Activated CD8-positive, alpha-beta memory T cell treated with anti-CD3 and anti-CD28 coated beads, Interleukin-2, amount 10 ng/mL, durations not matched to agents 7 days and 5 days (primary cell): ENCODE measurements at places on chromosomes 5 and 9. TPM values are rescaled to one million over a fixed set of nuclear protein-coding genes. Genes with fewer than 3 reads are reported as not detected.

The PPP1R26 gene
- total RNA-seq: 0.28 TPM

DNA sequence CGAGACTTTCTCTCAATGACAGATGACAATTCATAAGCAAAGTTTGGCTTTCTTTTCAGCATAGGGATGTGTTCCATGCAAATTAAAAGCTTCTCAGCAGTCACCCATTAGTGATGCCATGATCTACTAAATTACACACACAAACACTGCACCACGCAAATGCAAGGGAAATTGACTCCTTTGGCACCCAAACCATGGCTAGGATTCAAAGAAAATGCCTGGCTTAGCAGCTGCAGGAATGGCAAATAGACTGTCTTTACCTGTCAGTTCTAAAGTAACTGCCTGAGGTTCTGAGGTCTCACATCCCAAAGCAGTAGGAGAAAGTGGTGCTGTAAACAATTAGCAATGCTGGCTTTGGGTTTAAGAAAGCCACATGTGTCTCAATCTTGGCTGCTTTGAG lies 108.6 kb upstream of the ATP10B start:
- no peak for DNase-seq
- no peaks in the 10 kb centered on the region for H3K36me3 ChIP-seq
- no peaks in the 10 kb centered on the region for H3K4me1 ChIP-seq
- H3K27ac ChIP-seq: no peak overlapping the region
- H3K27me3 ChIP-seq: peaks cover 4% of the 10 kb centered on the region

The PDZD2 gene
- total RNA-seq: not detected

GRCh38 chr9:106753155-106753671 lies 109.8 kb upstream of the ZNF462 start:
- H3K4me3 ChIP-seq: no peak overlapping the region
- no peak for DNase-seq
- peaks cover 4% of the 10 kb centered on the region for H3K4me1 ChIP-seq
- H3K36me3 ChIP-seq: no peaks in the 10 kb centered on the region

DNA sequence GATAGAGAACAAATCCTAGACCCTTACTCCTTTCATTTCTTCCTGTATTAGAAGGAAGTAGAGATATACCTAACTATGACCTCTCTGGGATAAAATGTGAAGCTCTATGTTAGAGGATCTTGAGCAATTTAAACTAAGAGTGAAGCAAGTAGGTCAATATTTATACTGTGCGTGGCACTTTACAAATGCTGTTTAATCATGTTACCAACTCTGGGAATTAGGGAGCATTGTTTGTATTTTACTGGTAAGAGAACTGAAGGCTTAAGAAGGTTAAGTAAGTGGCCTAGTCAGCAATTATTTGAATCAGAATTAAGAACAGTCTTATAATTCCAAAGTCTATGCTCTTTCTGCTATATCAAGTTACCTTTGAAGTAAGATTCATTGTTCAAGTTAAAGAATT lies 12.0 kb downstream of the TNC start:
- H3K36me3 ChIP-seq: no peaks in the 10 kb centered on the region
- peaks cover 6% of the 10 kb centered on the region for H3K4me1 ChIP-seq
- H3K27me3 ChIP-seq: peaks cover 12% of the 10 kb centered on the region
- no peak for DNase-seq

The SLC6A19 gene
- not detected for total RNA-seq

GRCh38 chr5:118705959-118706667 lies 282.2 kb downstream of the DTWD2 start:
- H3K27me3 ChIP-seq: no peaks in the 10 kb centered on the region
- H3K36me3 ChIP-seq: no peaks in the 10 kb centered on the region
- H3K4me3 ChIP-seq: no peak overlapping the region
- no peak for DNase-seq

The C9orf72 gene
- 3.6 TPM for total RNA-seq

- H3K27ac ChIP-seq: no peak overlapping the region
- no peaks in the 10 kb centered on the region for H3K4me1 ChIP-seq
- no peaks in the 10 kb centered on the region for H3K36me3 ChIP-seq
- no peak overlapping the region for H3K4me3 ChIP-seq
- H3K27me3 ChIP-seq: no peaks in the 10 kb centered on the region
Observed at GRCh38 chr9:115775659-115776058, 377.9 kb upstream of the PAPPA start.

DNA sequence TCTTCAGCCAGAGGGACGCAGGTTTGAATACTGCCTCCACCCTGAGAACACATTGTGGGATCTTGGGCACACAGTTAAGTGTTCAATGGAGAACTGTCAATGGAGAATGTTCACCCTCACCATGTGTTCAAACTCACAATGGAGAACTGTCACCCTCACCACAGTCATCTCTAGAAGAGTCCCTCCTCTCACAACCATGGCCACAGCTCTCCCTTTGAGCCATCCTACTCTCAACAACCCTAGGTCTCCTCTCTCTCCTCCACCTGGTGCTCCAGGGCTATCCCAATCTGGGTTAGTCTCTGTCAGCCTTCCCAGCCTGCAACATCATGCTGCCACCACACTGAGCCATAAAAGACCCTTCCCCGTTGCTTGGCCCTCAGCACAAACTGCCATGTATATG lies 36.3 kb upstream of the HAND1 start:
- H3K4me3 ChIP-seq: no peak overlapping the region
- H3K4me1 ChIP-seq: peaks cover 18% of the 10 kb centered on the region
- peaks cover 52% of the 10 kb centered on the region for H3K27me3 ChIP-seq
- no peak overlapping the region for H3K27ac ChIP-seq

The BARHL1 gene
- total RNA-seq: not detected

The PPIP5K2 gene
- 62.6 TPM for total RNA-seq

DNA sequence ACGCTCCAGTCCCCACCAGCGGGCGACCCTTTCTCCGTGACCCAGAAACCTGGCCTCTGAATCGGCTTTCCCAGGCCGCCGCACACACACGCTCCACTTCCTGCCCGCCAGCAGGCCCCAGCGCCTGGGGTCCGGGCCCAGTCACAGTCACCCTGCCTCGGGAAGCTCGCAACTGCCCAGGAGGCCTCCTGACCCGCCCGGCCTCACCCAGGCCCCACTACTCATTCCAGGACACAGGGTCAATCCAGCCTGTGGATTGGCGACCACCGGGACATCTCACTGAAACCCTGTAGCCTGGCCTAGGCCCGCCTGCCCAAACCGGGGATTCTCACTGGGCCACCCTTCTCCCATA lies 2.7 kb upstream of the IRX4 start:
- H3K36me3 ChIP-seq: no peaks in the 10 kb centered on the region
- no peak for DNase-seq
- no peak overlapping the region for H3K4me3 ChIP-seq
- H3K27ac ChIP-seq: no peak overlapping the region
- peaks cover 58% of the 10 kb centered on the region for H3K27me3 ChIP-seq

The FLT4 gene
- total RNA-seq: 1.7 TPM

DNA sequence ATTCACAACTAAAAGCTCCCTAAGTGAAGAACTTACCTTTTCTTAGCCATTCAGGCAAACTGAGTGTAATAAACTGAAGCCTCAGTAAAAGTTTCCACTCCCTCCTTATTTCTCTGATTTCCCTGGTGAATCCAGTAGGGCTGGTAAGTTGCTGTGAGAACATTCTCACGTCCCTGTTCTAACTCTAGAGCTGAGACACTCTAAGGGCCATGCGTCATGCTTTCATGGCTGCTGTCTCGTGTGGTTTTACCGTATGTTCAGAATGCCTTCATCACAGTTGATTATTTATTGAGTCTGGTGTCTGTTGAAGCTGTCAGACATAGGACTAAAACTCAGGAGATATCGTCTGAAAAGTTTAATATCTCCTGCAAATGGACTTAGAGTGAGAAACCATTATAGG lies 1.3 kb downstream of the OR2S2 start:
- no peak overlapping the region for H3K4me3 ChIP-seq
- no peaks in the 10 kb centered on the region for H3K4me1 ChIP-seq

DNA sequence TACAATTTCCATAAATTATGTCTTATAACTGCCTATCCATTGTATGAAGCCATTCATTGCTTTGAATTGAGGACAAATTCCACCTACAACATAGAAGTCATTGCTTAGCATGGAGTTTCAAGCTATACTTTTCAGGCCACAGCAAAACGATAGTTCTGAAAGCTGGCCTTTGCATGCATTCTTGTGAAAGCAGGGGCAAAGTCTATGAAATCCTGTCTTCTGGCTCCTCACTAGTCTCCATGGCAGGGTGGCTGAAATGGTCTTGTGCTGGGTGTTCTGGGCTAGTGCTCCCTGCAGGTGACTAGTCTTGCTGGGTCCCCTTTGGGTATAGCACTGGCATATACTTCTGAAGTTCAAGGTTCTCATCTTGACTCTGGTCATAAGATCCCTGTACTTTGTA lies 353.9 kb upstream of the ZNF608 start:
- no peaks in the 10 kb centered on the region for H3K36me3 ChIP-seq
- H3K4me1 ChIP-seq: no peaks in the 10 kb centered on the region
- no peak for DNase-seq
- no peak overlapping the region for H3K27ac ChIP-seq
- H3K4me3 ChIP-seq: no peak overlapping the region
- H3K27me3 ChIP-seq: no peaks in the 10 kb centered on the region

The MYMK gene
- total RNA-seq: not detected

- no peak overlapping the region for H3K4me3 ChIP-seq
- peaks cover 51% of the 10 kb centered on the region for H3K4me1 ChIP-seq
- peaks cover 22% of the 10 kb centered on the region for H3K36me3 ChIP-seq
- H3K27me3 ChIP-seq: no peaks in the 10 kb centered on the region
Observed at GRCh38 chr9:128887914-128888350, 6.0 kb downstream of the LRRC8A start.

- H3K4me3 ChIP-seq: peak overlapping the region; percentile 93
- peak overlapping the region; percentile 73 for H3K27ac ChIP-seq
- H3K36me3 ChIP-seq: peaks cover 26% of the 10 kb centered on the region
- no peak for DNase-seq
- H3K27me3 ChIP-seq: no peaks in the 10 kb centered on the region
Observed at GRCh38 chr9:128503870-128504269, 649 bp upstream of the GLE1 start.

The ALAD gene
- total RNA-seq: 27.5 TPM

The FAM153A gene
- total RNA-seq: 0.54 TPM

GRCh38 chr9:102966999-102967398 lies 28.1 kb upstream of the CYLC2 start:
- H3K4me3 ChIP-seq: no peak overlapping the region
- H3K27me3 ChIP-seq: no peaks in the 10 kb centered on the region
- no peaks in the 10 kb centered on the region for H3K4me1 ChIP-seq

The POC5 gene
- total RNA-seq: 21.6 TPM

GRCh38 chr5:151637676-151638075 lies 46.5 kb upstream of the FAT2 start:
- H3K36me3 ChIP-seq: no peaks in the 10 kb centered on the region
- H3K4me3 ChIP-seq: no peak overlapping the region
- DNase-seq: no peak
- H3K27ac ChIP-seq: no peak overlapping the region

DNA sequence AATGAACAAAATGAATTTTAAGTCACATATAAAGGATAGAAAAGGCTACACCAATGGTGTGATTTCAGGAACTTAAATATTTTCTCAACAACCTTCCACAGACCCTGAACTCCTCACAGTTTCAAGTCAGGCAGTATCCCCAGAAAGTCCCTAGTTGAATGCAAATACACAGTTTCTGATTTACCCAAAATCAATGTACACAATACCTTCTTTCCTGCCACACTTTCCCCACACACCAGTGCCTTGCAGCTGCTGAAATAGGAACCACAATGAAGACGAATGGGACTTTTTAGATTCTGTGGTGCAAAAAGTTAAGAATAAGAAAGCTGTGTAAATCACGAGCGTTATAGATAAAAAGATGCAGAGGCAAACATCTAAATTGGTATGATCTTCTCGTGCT lies 552.4 kb upstream of the MEF2C start:
- H3K27me3 ChIP-seq: no peaks in the 10 kb centered on the region
- DNase-seq: no peak
- H3K4me3 ChIP-seq: no peak overlapping the region
- no peak overlapping the region for H3K27ac ChIP-seq
- no peaks in the 10 kb centered on the region for H3K36me3 ChIP-seq

GRCh38 chr5:157681048-157681447 lies 9.7 kb downstream of the C5orf52 start:
- DNase-seq: no peak
- H3K36me3 ChIP-seq: no peaks in the 10 kb centered on the region
- H3K4me1 ChIP-seq: no peaks in the 10 kb centered on the region
- no peaks in the 10 kb centered on the region for H3K27me3 ChIP-seq
- no peak overlapping the region for H3K4me3 ChIP-seq
- no peak overlapping the region for H3K27ac ChIP-seq

- peaks cover 30% of the 10 kb centered on the region for H3K27me3 ChIP-seq
- H3K4me1 ChIP-seq: peaks cover 19% of the 10 kb centered on the region
- no peak overlapping the region for H3K4me3 ChIP-seq
- DNase-seq: no peak
- no peaks in the 10 kb centered on the region for H3K36me3 ChIP-seq
Observed at GRCh38 chr9:115213818-115214334, 95.9 kb upstream of the TNC start.

- H3K36me3 ChIP-seq: no peaks in the 10 kb centered on the region
- H3K27ac ChIP-seq: no peak overlapping the region
- no peak for DNase-seq
- no peak overlapping the region for H3K4me3 ChIP-seq
- H3K27me3 ChIP-seq: no peaks in the 10 kb centered on the region
Observed at GRCh38 chr9:136258299-136258625, 12.7 kb upstream of the QSOX2 start.

The GPR150 gene
- total RNA-seq: 0.58 TPM

The NFX1 gene
- total RNA-seq: 48.1 TPM

GRCh38 chr5:96023518-96023917 lies 61.9 kb upstream of the ELL2 start:
- no peaks in the 10 kb centered on the region for H3K27me3 ChIP-seq
- H3K4me3 ChIP-seq: no peak overlapping the region
- H3K27ac ChIP-seq: no peak overlapping the region
- no peak for DNase-seq

GRCh38 chr9:105057551-105057950 lies 129.6 kb upstream of the ABCA1 start:
- no peak overlapping the region for H3K4me3 ChIP-seq
- peaks cover 5% of the 10 kb centered on the region for H3K4me1 ChIP-seq
- DNase-seq: no peak
- H3K27me3 ChIP-seq: peaks cover 3% of the 10 kb centered on the region
- H3K36me3 ChIP-seq: no peaks in the 10 kb centered on the region
